ENCODE measurements at places on chromosomes 11 and 22.

- DNase-seq = no peak
Observed at GRCh38 chr11:24861440-24861839, 364.6 kb downstream of the LUZP2 start.

GRCh38 chr22:20996598-20997535, 5.1 kb downstream of the THAP7 start:
- DNase-seq = no peak

- DNase-seq = no peak
Observed at GRCh38 chr11:14519597-14519916, 629 bp downstream of the PSMA1 start.

GRCh38 chr22:50341977-50342650, 1.0 kb upstream of the PPP6R2 start:
- peak; percentile 87 for DNase-seq

DNA sequence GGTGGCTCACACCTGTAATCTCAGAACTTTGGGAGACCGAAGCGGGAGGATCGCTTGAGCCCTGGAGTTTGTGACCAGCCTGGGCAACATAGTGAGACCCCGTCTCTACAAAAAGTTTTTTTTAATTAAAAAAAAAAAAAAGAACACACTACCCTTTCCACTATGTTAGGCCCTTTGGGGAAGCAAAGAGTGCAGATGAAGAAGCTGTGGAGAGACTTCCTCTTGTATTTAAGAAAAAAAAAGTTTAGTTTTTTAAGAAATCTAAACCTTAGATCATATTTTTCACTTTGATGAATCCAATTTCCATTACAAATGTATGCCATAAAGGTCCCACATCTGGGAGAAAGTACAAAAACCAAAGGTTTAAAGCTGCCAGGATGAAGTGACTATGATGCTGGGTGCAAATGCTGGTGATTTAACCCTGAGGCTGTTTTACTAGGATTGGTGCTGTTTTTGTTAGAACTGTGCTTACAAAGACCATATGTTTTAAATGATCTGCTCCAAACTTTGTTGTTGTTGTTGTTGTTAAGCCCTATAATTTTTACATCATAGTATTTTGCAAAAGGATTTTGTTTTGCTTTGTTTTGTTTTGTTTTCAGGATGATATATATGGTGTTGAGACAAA, 28.9 kb upstream of the ACER3 start:
- no peak for DNase-seq

Measured in stimulated activated CD4-positive, alpha-beta T cell treated with anti-CD3 and anti-CD28 coated beads, TNF-alpha, amount 100 ng/mL, for 24 hours (primary cell).